Immature natural killer cell (primary cell): ENCODE measurements at places on chromosomes 16 and 17. TPM values are rescaled to one million over a fixed set of nuclear protein-coding genes. Genes with fewer than 3 reads are reported as not detected.

- H3K27me3 ChIP-seq = peaks cover 9% of the 10 kb centered on the region
- DNase-seq = no peak
- no peak overlapping the region for H3K4me3 ChIP-seq
- peaks cover 39% of the 10 kb centered on the region for H3K4me1 ChIP-seq
Measured at GRCh38 chr16:10388988-10389387, 3.1 kb downstream of the ATF7IP2 start.

DNA sequence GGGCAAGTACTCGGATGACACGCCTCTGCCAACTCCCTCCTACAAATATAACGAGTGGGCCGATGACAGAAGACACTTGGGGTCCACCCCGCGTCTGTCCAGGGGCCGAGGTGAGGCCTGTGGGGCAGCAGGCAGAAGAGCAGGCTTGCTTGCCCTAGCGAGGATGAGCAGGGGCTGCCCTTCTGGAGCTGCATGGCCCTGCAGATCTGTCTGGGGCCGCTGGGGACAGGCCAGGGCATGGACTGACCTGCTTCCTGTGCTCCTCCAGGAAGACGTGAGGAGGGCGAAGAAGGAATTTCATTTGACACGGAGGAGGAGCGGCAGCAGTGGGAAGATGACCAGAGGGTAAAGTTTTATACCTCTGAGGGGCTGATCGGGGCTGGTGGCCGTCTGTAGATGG, 5.3 kb downstream of the DHX38 start:
- H3K4me3 ChIP-seq = no peak overlapping the region
- peaks cover 4% of the 10 kb centered on the region for H3K27me3 ChIP-seq
- H3K36me3 ChIP-seq = peaks cover 62% of the 10 kb centered on the region
- no peak for DNase-seq

- peaks cover 16% of the 10 kb centered on the region for H3K36me3 ChIP-seq
- H3K27me3 ChIP-seq = peaks cover 8% of the 10 kb centered on the region
- no peak for DNase-seq
- H3K4me1 ChIP-seq = peaks cover 20% of the 10 kb centered on the region
Measured at GRCh38 chr17:1709971-1710806, at the start of gene TLCD2. TSS of gene TLCD2 (minus strand) at chr17:1710377. CDS start at chr17:1710242, 135 bp downstream.

GRCh38 chr16:50740736-50741135, 1.1 kb upstream of the CYLD start:
- peaks cover 44% of the 10 kb centered on the region for H3K4me1 ChIP-seq
- H3K27ac ChIP-seq = peak overlapping the region; percentile 98
- H3K4me3 ChIP-seq = peak overlapping the region; percentile 95
- DNase-seq = no peak

GRCh38 chr17:59756236-59756818, 48.9 kb downstream of the VMP1 start:
- no peak overlapping the region for H3K4me3 ChIP-seq
- no peak for DNase-seq
- H3K27ac ChIP-seq = no peak overlapping the region
- H3K36me3 ChIP-seq = peaks cover 20% of the 10 kb centered on the region
- H3K27me3 ChIP-seq = peaks cover 2% of the 10 kb centered on the region
- peaks cover 24% of the 10 kb centered on the region for H3K4me1 ChIP-seq

GRCh38 chr17:8910969-8911604, 43.6 kb upstream of the PIK3R6 start:
- peaks cover 20% of the 10 kb centered on the region for H3K36me3 ChIP-seq
- H3K4me1 ChIP-seq = peaks cover 58% of the 10 kb centered on the region
- H3K27me3 ChIP-seq = peaks cover 2% of the 10 kb centered on the region
- no peak for DNase-seq

DNA sequence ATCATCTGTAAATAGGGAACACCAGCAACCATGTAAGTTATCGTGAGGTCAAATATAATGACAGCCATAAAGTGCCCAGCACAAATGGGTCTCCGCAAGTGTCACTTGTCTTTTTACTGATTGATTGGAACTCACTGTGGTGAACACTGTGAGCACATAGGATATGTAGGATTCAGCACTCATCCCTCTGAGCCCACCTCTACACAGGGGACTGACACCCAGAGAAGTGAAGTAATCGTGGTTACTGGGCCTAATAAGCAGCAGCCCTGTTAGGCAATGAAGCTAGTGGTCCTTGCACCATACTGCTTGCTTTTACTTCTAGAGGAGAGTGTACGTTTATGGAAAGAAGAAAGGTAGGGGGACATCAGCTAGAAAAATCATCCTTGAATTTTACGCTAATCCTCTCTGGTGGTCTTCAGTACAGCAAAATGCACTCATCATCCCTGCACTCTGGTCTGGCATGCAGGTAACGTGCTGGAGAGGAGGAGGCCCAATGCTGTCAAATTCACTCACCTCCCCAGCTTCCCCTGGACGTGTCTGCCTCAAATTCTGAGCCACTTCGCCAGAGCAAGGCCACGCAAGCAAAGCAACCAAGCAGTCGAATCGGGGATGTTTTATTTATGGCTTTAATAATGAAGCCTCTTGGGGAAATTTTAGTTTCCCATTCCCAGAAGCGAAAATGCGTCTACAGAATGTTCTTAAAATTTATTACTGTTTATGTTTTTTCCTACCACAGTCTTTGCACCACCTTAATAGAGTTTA, 74.7 kb downstream of the YPEL2 start:
- no peak for DNase-seq
- no peaks in the 10 kb centered on the region for H3K4me1 ChIP-seq
- no peaks in the 10 kb centered on the region for H3K27me3 ChIP-seq
- H3K27ac ChIP-seq = no peak overlapping the region
- H3K4me3 ChIP-seq = no peak overlapping the region
- peaks cover 15% of the 10 kb centered on the region for H3K36me3 ChIP-seq

DNA sequence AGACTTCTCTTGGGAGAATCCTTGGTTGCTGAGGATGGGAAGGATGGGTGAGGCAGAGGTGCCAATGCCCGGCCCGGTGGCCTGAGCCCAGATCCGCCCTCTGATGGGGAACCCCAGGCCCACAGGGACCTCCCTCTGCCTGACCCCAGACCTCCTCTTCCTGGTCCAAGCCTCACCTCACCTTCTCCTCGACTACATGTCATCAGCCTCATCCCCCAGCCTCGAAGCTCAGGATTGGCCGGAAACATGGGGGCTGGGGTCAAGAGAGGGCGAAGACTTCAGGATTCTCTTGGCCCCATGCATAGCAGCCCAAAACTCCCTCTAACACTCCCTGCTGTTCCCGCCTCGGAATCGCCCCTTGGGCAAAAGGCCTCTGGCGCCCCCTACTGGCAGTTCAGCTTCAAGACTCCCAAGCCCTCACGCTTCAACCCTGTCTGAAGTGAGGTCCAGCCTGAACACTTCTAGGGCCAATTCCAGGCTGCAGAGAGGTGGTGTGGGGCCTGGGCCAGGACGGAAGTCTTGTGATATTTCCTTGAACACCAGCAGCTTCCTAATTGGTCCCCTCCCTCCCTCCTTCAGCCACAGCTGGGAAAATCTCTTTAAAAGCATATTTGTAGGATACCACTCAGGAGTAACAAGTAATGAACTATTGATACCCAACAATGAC, 47.2 kb downstream of the ARHGAP27 start:
- H3K4me3 ChIP-seq = no peak overlapping the region
- H3K36me3 ChIP-seq = no peaks in the 10 kb centered on the region
- H3K4me1 ChIP-seq = no peaks in the 10 kb centered on the region
- no peak overlapping the region for H3K27ac ChIP-seq
- H3K27me3 ChIP-seq = peaks cover 3% of the 10 kb centered on the region
- DNase-seq = peak; percentile 77

DNA sequence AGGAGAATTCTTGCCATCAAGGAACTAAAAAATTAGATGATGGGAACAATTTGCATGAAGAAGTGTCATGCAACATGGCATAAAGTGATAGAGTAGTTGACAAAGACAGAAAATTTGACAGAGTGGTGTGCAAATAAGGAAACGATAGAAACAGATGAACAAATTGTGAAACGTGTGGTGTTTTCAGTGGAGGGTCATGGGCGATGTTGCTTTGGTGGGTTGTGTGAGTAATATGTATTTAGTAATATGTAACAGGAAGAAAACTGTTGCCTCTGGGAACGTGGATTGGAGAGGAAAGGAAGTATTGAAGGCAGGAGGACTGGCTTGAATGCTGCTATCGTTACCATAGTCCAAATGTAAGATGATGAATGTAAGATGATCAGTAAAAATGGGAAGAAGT, 3.6 kb downstream of the COX10 start:
- no peak overlapping the region for H3K27ac ChIP-seq
- H3K36me3 ChIP-seq = peaks cover 17% of the 10 kb centered on the region
- DNase-seq = no peak
- no peak overlapping the region for H3K4me3 ChIP-seq
- H3K27me3 ChIP-seq = no peaks in the 10 kb centered on the region
- H3K4me1 ChIP-seq = peaks cover 28% of the 10 kb centered on the region

Gene ITGAX
- 47.9 TPM for polyA plus RNA-seq

Gene EEF2K
- not detected for polyA plus RNA-seq

Gene RUNDC3A
- polyA plus RNA-seq = not detected

Gene OR1A1
- not detected for polyA plus RNA-seq

Gene SLFN14
- not detected for polyA plus RNA-seq
